ENCODE measurements at places on chromosomes 6 and 20. TPM values are rescaled to one million over a fixed set of nuclear protein-coding genes. Genes with fewer than 3 reads are reported as not detected.

The AVP gene
- total RNA-seq, result not detected

The ZSCAN16 gene
- total RNA-seq, result 4.8 TPM

The EFCAB8 gene
- not detected for total RNA-seq

The FILIP1 gene
- total RNA-seq, result not detected

The PI3 gene
- total RNA-seq, result not detected

The TINAG gene
- total RNA-seq, result 114 TPM

The NNAT gene
- total RNA-seq, result not detected

The ESF1 gene
- 5.3 TPM for total RNA-seq

The HTR1B gene
- total RNA-seq, result not detected

The WFDC2 gene
- not detected for total RNA-seq

The CHD6 gene
- total RNA-seq, result 32.8 TPM

The CCDC170 gene
- not detected for total RNA-seq

The KIF13A gene
- 23.7 TPM for total RNA-seq

The CASS4 gene
- not detected for total RNA-seq

The GJA10 gene
- total RNA-seq, result not detected

The THEMIS gene
- not detected for total RNA-seq

The RAET1L gene
- total RNA-seq, result not detected

The KIF6 gene
- not detected for total RNA-seq

The MAP7 gene
- total RNA-seq, result 12.9 TPM
